Activated CD4-positive, alpha-beta memory T cell treated with anti-CD3 and anti-CD28 coated beads for 36 hours (primary cell): ENCODE measurements at places on chromosomes 3 and 15. TPM values are rescaled to one million over a fixed set of nuclear protein-coding genes. Genes with fewer than 3 reads are reported as not detected.

The CHRNA5 gene
- total RNA-seq: 4.0 TPM

The TMEM207 gene
- not detected for total RNA-seq

The GATA2 gene
- total RNA-seq: not detected

The KBTBD8 gene
- 13.5 TPM for total RNA-seq

The CD96 gene
- total RNA-seq: 39.0 TPM

The KIF7 gene
- total RNA-seq: 0.95 TPM

The CLDN1 gene
- 0.07 TPM for total RNA-seq

The C15orf62 gene
- total RNA-seq: 0.39 TPM

The GABPB1 gene
- total RNA-seq: 54.1 TPM

The PLSCR2 gene
- not detected for total RNA-seq

The TTLL13 gene
- 0.55 TPM for total RNA-seq

The ARIH2 gene
- 109 TPM for total RNA-seq

The TUSC7 gene
- total RNA-seq: not detected

The MYZAP gene
- 0.55 TPM for total RNA-seq

The OXSR1 gene
- 48.5 TPM for total RNA-seq

The PLA2G4E gene
- not detected for total RNA-seq

The C3orf18 gene
- total RNA-seq: 17.0 TPM

The DUOXA2 gene
- total RNA-seq: not detected

The SKOR1 gene
- total RNA-seq: 0.12 TPM

The RASGRP1 gene
- 174 TPM for total RNA-seq

The ARNT2 gene
- 0.10 TPM for total RNA-seq

The C3orf20 gene
- 0.07 TPM for total RNA-seq

The TEX55 gene
- not detected for total RNA-seq

The PXK gene
- total RNA-seq: 40.9 TPM

The GPR160 gene
- total RNA-seq: 5.7 TPM

The ELP6 gene
- 32.7 TPM for total RNA-seq

The NXPE3 gene
- total RNA-seq: 18.7 TPM

The WWTR1 gene
- 1.2 TPM for total RNA-seq

The ANKRD63 gene
- not detected for total RNA-seq

The SLC2A2 gene
- total RNA-seq: not detected

The PPARG gene
- 2.7 TPM for total RNA-seq

The TRPC1 gene
- total RNA-seq: 3.8 TPM

The SNTN gene
- not detected for total RNA-seq

The GOLGA8G gene
- not detected for total RNA-seq
